ENCODE measurements at places on chromosomes 7 and 10.

DNA sequence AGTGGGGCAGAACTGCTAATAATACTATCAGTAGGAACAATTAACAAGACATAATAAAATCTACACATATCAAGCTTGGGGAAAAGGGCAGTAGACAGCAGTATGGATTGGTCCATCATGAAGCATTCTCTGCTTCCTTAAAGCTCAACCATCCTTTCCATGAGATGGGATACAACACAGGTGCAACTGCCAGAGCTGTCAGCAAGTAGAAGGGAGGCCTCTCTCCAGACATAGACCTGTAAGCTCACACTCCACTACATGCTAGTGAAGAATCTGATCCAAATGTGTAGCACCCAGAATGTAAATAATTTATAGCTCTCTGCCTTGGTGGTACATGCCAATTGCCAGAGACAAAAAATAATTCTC, 41.5 kb upstream of the ANAPC16 start:
- DNase-seq: no peak

- DNase-seq: no peak
Observed at GRCh38 chr10:8577686-8578085, 523.2 kb downstream of the GATA3 start.

DNA sequence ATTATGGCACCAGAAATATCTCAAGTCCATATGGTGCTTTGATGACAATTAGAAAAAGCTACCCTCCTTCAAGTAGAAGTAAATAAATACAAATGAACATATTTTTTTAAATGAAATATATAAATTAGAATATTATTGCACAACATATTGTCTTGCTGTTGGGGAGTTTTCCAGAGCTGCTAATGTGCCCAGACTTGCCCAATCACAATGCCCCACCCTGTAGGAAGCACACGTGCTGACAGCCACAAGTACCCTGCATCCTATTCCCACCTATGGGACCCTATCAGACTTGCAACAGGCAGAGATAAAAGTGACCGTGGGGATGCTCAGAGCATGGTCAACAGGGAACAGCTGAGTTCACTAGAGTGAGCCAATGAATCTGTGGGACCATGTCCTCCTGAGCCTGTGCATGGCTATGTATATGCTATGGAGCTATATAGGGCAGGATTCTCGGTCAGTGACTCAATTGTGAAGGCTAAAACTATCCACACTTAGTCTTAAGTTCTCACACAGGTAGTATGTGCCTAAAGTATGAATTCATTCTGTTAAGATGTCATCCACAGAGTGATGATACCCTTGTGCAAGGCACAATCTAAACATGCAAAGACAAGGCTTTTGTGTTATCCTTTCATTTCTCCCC, 336.0 kb downstream of the HGF start:
- DNase-seq: no peak

DNA sequence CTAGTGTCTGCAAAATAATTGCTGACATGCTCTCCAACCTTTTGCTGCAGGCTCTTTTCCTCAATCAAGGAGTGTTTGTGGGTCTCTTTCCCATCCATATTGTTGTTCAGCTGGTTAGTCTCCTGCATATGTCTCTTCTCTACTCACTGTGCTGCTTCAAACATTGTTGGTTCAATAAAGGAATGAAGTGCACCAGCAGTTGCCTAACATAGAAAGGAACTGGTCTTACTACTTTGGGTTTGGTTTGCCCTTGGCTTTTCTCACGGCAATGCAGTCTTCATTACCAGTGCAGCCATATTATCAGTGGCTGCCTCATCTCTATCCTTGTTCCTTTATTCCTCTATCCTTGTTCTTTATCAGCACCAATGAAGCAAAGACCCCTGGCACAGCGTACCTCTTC, 169.7 kb upstream of the TPK1 start:
- no peak for DNase-seq

- DNase-seq: no peak
Observed at GRCh38 chr7:41917-42565, 150.3 kb upstream of the FAM20C start.

- no peak for DNase-seq
Observed at GRCh38 chr7:108684629-108685028, 115.0 kb downstream of the DNAJB9 start.

DNA sequence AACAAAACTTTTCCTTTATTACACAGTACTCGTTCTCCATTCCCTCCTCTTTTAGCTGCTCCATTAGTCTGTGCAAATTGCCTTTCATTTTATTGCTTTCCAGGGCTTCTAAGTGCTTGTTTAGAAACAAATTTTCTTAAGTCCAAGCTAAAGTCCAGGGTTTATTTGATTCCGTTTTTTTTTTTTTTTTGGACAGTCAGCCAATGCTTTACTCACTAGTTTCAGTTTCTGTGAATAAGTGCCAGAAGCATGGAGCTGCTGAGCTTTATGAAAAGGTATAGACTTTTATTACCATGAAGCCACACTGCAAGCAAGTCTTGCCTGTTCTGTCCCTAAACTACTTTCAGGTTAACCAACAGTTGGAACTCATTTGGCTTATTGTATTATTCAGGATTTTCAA, 455.0 kb downstream of the GFRA1 start:
- no peak for DNase-seq

DNA sequence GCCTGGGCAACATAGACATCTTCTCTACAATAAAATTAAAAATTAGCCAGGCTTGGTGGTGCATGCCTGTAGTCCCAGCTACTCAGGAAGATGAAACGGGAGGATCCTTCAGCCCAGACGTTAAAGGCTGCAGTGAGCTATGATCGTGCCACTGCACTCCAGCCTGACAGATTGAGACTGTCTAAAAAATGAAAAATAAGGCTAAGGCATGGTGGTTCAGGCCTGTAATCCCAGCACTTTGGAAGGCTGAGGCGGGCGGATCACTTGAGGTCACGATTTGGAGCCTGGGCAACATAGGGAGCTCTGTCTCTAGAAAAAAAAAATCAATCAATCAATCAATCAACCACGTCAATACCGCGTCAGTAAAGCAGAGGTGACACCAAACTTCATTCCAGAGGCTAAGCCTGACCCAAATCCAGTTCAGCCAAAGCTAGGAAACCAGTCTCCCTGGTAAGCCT, 31.1 kb downstream of the MRPS24 start:
- DNase-seq: no peak

DNA sequence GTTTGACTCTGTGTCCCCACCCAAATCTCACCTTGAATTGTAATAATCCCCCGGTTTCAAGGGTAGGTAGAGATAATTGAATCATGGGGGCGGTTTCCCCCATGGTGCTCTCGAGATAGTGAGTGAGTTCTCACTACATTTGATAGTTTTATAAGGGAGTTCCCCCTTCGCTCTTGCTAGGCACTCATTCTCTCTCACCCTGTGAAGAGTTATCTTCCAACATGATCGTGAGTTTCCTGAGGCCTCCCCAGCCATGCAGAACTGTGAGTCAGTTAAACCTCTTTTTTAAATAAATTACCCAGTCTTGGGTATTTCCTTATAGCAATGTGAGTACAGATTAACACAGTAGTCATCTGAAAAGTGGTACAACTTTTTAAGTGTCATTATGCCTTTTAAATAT, 913.5 kb upstream of the LRRN3 start:
- no peak for DNase-seq

DNA sequence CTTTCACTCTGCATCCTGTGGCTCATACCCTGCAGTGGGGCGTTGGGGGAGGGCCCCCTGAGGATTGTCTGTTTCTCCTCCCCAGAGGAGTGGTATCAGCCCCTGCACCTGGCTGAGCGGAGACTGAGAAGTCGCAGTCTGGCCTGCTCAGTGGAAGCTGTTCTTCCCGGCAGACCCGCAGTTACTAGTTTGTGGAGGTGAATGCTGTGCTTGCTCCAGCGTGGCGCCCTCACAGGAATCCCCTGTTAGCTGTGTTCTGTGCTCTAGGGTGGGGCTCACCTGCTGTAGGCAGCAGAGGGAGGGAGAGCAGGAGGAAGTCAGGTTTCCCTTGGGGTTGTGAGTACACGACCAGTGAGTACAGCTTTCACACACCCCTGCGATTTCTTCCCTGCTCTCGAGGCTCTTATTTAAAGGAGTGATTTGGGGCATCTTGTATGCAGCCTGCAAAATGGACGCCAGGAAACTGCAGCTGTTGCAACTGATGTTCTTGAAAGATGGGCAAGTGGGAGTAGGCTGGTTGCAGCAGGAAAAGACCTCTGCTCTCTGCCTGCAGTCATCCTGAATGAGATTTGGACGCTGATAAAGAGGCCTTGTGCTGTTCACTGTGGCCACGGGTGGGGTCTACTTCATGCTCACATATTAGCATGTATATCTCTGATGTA, 66.4 kb downstream of the HK1 start:
- DNase-seq: no peak

DNA sequence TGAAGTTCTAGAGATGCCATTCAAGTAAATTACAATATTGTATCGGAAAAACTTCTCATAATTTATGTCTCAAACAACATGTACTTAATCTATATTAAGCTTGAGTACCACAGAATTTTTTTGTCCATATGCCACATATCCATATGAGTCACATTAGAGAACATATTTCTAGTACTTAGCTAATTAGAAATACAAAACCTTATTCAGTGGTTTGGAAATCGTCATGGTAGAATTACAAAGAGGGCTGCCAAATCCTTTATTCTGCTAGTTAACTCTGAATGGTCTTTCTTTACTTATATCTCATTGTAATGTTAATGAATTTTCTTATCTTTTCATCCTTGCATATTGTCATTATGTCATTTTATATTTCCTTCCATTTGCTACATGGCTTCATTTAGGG, 9.0 kb upstream of the VIM start:
- DNase-seq: no peak

- no peak for DNase-seq
Observed at GRCh38 chr10:2469802-2470201, 597.5 kb upstream of the PFKP start.

DNA sequence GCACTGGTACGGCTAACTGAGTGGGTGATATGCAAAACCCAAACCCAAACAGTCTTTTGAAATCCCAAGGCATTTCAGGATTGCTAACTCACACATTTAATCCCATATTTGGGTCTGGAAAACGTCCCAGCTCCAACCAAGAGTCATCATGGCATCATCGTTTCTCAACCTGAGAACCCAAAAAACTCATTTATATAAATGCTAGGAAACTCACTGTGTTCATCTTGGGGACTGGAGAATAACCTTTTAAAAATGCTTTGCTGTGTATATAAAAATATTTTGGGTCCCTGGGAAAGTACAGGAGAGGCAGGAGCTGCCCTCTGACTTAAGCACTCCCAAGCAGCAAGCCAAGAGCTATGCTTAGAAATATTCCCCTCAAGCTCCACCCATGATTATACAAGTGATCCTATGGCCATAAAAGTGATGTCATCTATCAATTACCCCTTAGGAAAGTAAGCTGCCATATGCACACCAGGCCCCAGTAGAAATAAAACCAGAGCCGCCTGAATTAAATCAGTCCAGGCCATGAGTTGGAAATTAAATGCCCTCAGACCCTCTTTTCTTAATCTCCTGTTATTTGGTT, 352.1 kb downstream of the FRMD4A start:
- no peak for DNase-seq

DNA sequence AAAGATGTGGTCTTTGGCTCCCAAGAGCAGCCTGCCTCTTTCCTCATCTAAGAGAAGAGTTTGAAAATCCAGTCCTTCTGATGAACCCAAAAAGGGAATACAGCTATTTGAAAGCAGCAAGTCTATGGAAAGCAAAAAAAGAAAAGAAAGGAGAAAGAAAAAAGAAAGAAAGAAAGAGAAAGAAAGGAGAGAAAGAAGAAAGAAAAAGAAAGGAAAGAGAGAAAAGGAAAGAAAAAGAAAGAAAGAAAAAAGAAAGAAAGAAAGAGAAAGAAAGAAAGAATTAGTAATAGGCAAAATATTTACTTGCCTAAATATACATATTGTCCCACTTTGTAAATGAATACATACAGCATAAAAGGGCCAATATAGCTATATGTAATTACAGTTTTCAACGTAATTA, 89.0 kb downstream of the SEMA3D start:
- DNase-seq: no peak

DNA sequence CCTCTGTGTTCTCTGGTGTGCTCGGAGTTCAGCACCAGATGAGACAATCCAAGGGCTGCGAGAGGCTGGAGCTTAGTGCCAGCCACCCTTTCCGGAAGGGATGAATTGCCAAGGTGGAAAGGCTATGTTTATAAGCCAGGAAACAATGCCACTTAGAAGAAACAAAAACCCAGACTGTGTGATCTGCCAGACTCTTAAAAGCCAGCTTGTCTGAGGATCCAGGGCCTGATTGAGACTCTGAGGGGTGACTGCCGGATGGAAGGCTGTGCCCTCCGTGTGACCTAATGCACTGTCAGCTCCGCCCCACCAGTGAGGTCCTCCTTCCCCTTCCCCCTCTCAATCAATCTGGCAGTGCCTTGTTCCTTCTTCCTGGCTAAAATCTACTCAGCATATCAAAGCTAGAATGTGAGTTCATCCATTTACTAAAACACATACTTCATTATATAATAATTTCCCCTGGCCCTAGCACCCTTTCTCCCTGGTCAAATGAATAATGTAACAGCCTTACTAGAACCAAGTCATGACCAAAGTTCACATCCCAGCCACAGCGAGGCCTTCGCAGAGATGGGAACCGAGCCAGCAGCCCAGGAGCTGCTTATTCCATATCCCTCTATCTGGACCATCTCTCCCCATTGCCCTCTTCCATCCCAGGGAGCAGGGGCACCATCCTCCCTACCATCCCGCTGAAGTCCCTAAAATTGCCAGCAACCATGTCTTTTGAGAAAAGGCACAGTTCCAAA, 25.5 kb downstream of the FAM107B start:
- no peak for DNase-seq

DNA sequence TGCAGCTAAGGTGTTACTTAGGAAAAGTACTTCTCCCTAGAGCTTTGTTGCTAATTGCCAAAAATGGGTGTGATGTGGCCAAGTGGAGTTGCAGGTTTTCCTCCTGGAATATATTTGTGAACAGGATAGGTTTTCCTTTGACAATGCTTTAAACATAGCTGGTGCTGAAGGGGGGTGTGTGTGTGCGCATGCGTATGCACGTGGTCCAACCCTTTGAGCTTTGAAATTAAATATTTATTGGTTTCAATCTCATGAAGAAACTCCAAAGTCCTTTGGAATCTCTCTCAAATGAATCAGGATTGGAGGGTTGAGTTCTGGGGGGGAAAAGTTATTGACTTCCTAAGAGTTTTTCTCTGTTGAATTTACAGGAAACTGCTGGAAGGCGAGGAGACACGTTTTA, 11.1 kb downstream of the INA start:
- DNase-seq: no peak

DNA sequence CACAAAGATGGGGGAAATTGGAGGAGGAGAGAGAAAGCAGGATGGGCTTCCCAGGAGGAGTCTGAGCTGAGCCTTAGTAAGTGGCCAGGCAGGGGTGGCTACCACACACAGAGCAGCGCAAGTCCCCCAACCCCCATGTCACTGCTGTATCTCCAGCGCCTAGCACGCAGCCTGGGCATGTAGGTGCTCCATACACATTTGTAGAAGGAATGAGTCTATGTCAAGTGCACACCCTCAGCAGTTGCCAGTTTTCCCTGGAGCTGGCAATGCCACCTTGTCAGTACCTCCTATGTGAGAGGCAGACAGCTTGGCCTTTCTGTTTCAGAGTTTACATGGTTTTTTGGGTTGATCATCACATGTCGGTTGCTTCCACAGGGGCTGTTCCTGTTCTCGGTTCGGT, 116.1 kb downstream of the CLEC2L start:
- no peak for DNase-seq

GRCh38 chr10:51867956-51868355, 168.6 kb upstream of the CSTF2T start:
- no peak for DNase-seq

- no peak for DNase-seq
Observed at GRCh38 chr10:123563994-123564393, 102.2 kb upstream of the GPR26 start.

Measured in stimulated activated CD8-positive, alpha-beta memory T cell treated with anti-CD3 and anti-CD28 coated beads, Interleukin-4, amount 100 ng/mL, for 1 hour (primary cell).